ENCODE measurements at places on chromosomes 11 and 22.
A peak's percentile ranks its signal among the peaks of the same experiment; 100 is the strongest.

DNA sequence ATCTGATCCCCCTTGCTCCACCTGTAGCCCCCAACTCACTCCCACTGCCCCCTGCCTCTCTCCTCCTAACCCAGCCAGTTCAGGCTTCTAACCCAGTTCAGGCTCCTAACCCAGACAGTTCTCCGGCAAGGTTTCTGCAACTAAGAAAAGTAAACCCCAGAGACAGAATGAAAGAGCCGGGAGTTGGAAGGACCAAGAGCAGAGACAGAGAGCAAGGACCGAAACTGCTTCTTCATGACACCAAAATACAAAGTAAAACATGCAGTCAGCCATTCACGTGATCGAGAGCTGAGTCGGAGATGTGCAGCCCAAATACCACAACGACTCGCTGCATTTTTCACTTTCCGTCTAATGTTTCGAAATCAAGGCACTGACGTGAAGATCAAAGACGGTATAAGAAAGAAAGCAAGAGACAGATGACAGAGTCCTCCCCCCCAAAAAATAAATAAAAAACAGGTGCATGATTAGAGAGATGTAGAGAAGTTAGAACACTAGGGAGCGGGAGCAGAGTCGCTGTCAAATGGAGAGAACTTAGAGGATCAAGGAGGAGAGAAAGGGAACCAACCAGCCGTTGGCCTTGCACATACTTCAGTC, 884 bp downstream of the IL10RA start:
- DNase-seq: no peak

DNA sequence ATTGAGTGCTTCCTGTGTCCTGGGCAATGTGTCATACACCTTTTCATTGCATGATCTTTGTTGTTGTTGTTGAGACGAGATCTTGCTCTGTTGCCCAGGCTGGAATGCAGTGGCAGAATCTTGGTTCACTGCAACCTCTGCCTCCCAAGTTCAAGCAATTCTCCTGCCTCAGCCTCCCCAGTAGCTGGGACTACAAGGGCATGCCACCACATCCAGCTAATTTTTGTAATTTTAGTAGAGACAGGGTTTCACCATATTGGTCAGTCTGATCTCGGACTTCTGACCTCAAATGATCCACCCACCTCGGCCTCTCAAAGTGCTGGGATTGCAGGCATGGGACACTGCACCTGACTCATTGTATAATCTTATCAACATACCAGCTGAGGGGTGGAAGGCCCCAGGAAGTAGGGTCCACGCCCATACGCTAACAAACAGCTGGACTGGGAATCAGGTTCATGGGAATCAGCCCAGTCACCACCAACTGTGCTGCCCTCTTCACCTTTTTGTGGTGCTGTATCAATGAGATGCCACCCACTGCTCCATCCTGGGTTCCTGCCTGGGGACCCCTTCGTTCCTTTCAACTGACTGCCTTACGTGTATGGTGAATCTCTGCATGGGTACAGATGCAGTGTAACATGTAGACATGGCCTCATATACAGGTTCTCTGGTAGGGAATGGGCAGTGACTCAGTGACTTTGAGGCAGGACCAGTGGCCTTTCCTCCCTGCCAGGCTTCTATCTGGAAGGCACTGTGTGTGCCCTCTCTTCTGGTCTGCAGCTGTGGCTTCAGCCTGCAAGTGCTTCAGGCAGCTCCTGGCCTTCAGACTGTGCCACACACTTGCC, 32.5 kb upstream of the YWHAH start:
- DNase-seq: no peak

DNA sequence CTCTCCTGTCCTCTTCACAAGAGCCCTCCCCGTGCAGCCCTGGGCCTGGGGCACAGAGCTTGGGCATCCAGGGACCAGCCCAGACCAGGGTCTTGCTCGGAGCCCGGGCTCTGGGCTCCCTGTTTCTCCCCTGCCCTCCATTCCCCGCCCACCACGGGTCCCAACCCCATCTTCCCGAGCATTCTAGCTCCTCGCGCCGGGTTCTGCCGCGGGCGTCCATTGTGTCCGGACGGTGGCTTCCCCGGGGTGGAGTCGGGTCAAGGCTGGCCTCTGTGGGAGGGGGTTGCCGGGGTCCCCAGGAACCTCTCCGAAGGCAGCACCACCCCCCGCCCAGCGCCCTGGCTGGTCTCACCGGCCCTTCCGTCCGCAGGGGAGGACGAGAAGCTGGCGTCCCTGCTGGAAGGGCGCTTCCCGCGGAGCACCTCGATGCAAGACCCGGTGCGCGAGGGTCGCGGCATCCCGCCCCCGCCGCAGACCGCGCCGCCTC, 18.1 kb upstream of the ACR start:
- no peak for DNase-seq

GRCh38 chr11:57566905-57567514, 462 bp downstream of the UBE2L6 start:
- peak; percentile 33 for DNase-seq

GRCh38 chr11:15627560-15627959, 512.8 kb downstream of the INSC start:
- no peak for DNase-seq

- DNase-seq: no peak
These were observed 4.8 kb upstream of the ELFN2 start for GRCh38 chr22:37431801-37432707.

DNA sequence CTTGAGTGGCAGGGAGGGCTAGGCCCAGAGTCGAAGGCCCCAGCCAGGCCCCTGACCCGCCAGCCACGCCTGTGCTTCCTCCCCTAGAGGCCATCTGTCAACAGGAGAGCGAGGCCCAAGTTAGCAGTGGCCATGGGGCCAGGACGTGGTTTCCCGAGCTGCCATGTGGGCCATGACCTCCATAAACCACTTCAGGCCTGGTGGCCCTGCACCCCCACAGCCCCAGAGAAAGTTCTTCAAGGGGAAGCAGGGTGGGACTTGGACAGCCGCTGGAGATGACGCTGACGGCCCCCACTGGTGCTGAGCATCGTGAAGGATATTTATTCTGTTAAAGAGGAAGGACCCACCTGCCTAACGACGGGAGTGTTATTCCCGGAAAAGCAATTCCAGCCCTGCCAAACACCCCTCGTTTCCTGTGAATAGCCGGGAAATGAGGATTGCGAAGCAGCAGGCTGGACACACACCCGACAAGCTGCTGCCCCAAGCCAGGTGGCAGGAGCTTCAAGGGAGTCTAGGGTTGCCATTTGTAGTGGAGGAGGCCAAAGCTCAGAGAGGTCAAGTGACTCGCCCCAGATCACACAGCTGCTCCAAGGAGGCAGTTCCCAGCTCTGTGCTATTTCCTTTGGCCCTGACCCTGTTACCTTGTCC, 12.8 kb downstream of the PRR5 start:
- DNase-seq: no peak
